ENCODE measurements at places on chromosomes 1 and 21.

DNA sequence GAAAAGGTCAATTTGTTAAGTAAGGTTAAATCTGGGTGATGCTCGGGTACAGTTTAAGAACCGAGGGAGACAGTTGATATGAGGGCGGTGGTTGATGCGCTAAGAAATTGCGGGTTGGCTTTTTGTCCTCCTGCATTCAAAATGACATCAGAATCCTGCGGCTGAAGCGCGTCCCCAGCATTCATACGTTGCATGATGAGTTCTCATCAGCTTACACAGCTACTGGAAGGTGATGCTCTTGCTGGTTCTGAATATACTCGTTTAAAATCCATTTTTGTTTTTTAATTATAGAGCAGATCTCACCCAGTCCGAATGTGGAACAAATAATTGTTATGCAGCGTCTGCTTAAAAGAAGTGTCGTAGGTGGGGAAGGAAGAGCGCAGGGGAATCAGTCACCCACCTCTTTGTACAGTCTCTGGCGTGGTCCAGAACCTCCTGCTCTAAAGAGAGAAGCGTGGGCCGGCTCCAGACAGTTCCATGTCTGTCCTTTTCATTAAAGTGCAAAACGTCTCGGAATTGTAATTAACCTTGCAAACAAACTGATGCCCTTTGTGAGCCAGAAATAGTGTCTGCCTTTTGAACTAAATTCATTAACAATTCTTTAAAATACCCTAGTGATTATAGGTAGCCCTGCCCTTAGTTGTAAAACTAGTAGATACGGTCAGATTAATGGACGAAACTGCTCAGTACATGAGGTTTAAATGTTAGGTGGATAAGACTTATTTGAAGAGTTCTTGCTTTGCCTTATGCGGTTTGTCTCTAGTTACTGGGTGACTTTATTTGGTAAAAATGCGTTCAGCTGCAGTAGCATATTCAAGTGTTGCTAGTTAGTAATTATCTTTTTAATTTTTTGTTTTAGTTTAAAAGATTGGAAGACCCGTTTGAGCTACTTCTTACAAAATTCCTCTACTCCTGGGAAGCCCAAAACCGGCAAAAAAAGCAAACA, 741 bp downstream of the RGS2 start:
- DNase-seq, result peak; percentile 61

GRCh38 chr1:179017383-179018326, 8.0 kb upstream of the FAM20B start:
- no peak for DNase-seq

GRCh38 chr1:161817176-161817730, 51.1 kb downstream of the ATF6 start:
- DNase-seq, result peak; percentile 20

DNA sequence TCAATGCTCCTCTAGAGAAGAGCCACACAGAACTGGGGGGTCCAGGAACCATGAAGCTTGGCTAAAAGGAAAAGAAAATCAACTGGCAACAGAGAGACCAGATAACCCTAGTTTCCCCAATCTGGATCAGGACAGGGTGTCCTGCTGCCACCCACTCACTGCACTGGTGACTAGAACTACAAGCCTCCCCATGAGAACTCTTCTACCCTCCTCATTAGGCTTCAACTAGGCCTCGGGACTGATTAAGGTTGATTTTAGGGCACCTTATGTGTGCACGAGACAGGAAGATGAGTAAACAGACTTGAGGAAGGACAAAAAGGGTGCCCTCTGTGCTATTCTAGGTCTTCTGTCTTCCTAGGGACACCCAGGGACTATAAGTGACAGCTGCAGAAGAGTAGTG, 2.3 kb upstream of the SF3B4 start:
- DNase-seq, result no peak

- DNase-seq, result no peak
These were observed 12.9 kb downstream of the DPYD start for GRCh38 chr1:97907886-97908285.

DNA sequence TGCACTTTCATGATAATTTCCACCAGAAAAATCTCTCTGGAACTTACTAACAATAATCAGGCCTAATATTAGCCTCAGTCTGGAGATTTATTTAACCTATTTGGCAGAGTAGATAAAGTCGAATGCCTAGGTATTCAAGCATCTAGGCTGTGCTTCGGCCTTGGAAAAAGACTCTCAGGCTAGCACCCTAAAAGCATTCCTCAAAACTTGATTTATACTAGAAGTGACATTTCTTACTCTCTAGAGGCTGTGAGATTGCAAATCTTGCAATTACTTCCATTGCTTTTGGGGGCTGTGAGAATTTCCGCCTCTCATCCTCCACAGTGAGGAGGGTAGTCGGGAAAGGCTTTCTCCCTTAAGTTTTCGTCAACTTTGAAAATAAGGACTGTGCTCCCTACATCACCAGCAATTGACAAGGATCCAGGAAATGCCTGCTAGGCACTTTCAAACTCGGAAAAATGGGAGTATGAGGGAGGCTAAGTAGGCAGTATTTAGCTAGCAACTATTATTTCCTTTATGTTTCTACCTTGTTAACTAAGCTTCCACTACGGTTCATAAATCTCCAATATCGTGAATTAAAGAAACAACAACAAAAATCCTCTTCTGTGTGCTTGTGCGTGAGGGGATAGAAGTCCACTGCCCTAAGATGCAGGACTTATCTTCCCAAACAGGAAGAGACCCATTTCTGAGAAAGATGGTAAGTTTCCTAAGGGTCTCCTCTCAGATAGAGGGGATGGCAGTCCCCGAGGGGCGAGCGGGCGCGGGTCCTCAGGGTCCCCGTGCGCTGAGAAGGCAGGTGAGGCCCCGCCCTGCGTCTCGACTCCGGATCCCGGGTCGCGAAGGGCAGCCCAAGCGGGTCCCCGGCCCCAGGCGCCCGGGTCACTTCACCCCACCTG, 1.1 kb upstream of the LMO4 start:
- DNase-seq, result no peak

GRCh38 chr1:77857552-77857951, 30.9 kb upstream of the NEXN start:
- DNase-seq, result peak; percentile 52

- peak; percentile 83 for DNase-seq
These were observed 7.5 kb downstream of the MYOC start for GRCh38 chr1:171644805-171645483.

DNA sequence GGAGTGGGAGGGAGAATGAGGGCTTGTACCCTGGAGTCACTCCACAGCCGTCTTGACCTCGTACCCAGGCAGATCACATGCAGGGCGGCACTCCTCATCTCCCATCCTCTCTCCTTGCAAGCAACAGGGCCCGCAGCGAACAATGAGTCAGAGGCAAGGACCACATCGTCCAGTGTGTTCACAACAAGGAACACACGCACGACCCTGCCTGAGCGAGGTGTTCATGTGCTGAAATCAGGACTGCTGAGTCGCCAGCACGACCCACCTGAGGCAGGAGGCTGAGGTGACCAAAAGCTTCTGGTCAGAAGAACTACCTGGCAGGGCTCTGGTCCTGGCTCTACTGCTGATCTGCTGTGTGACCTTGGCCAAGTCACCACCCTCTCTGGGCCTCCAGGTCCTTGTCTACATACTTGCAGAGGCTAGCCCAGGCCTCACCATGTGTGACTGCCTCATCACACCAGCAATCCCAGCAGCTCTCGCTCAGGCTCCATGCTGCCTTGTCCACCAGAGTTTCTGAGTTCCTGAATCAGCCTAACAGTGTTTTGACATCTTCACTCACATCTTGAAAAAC, 78.0 kb downstream of the SSBP3 start:
- no peak for DNase-seq

- peak; percentile 26 for DNase-seq
These were observed 5.1 kb upstream of the RFX5 start for GRCh38 chr1:151352021-151352718.

GRCh38 chr1:39214998-39215873, 10.7 kb downstream of the MACF1 start:
- peak; percentile 48 for DNase-seq

DNA sequence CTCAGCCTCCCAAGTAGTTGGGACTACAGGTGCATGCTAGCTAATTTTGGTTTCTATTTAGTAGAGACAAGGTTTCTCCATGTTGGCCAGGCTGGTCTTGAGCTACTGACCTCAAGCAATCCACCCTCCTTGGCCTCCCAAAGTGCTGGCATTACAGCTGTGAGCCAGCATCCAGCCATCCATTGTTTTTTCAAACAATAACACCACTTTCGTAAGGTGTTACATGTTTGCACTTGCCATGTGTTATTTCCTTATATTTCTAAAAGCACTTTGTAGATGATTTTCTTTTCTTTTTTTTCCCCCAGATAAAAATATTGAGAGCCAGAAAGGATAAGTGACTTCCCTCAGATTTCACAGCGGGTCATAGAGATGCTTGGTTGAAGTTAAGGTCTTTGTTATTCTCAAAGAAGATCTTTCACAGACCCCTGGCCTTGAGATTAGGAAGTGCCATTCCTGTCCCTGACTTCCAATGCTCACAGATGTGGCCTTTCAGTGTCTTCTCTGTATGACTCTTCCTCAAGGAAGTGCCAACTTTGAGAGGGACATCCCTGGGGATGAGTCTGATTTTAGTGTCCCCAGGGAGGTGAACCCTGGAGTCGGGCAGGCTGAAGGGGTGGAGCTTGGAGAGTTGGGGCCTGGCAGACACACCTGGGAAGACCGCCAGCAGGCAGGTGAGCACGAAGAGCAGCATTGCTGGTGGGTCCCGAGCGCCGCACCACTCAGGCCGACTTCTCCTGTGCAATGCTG, 6.3 kb downstream of the PIGR start:
- no peak for DNase-seq

- DNase-seq, result no peak
These were observed 372.2 kb downstream of the MRPL39 start for GRCh38 chr21:25234857-25235801.

- no peak for DNase-seq
These were observed 168.5 kb downstream of the ACTL8 start for GRCh38 chr1:17923666-17924065.

DNA sequence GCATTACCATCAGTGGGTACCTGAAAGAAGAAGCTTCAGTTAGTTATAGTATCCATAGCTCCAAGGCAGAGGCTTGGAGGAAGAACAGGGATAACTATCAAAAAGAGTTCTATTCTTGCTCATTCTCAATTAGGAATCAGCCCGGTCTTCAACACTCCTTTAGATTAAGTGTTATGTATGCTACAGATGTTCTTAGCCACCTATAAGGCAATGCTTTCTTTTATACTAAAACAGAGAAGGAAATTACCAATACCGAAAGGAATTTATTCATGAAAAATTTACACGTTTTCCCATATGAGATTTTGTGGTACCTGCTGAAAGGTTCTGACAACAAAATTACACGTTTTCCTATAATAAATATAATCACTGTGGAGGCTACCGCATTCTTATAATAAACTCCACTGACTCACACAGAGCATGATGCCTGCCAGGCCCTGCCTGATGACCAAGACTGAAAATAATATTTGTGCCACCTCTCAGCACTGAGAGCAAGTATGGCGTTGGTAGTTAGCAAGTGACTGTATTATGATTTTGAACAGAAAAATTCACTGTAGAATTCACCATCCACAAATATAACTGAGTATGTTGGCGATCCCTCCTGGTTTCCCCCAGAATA, 58.3 kb downstream of the APP start:
- no peak for DNase-seq

- peak; percentile 99 for DNase-seq
These were observed at the start of gene METTL13 for GRCh38 chr1:171781176-171781875. Gene METTL13, plus strand, starts transcription at chr1:171781660. Its CDS starts 308 bp downstream, at chr1:171781968.

- no peak for DNase-seq
These were observed 182.1 kb downstream of the KCNK2 start for GRCh38 chr1:215264649-215265048.

DNA sequence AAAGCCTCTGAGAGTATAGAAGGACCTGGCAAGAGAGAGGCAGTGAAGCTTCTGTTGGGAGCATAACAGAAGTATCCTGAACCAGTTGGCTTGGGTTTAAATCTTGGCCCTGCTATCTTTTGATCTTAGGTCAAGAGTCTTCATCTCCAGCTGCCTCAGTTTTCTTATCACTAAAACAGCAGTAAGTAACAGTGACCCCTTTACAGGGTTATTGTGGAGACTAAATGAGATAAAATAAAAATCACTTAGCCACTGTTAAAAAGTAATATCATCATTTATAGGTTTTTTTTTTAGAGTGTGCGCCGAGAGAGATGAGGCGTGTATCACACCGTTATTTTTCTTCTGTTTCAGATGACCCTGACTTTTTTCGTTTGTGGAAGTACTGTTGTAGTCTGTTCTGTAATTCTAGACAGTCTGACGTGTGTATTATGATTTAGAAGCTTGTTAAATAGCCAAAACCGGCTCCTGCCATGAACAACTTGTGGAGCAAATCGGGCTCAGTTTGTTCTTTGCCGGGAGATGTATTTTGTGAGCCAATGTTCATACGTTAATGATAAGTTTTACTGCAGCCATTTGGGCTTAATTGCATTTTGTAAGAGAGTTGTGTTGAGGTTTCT, 1.1 kb downstream of the THRAP3 start:
- DNase-seq, result no peak

- no peak for DNase-seq
These were observed 109.6 kb downstream of the WDR3 start for GRCh38 chr1:118039170-118039569.

- DNase-seq, result peak; percentile 94
These were observed 22.7 kb upstream of the IFNGR2 start for GRCh38 chr21:33380483-33380998.

DNA sequence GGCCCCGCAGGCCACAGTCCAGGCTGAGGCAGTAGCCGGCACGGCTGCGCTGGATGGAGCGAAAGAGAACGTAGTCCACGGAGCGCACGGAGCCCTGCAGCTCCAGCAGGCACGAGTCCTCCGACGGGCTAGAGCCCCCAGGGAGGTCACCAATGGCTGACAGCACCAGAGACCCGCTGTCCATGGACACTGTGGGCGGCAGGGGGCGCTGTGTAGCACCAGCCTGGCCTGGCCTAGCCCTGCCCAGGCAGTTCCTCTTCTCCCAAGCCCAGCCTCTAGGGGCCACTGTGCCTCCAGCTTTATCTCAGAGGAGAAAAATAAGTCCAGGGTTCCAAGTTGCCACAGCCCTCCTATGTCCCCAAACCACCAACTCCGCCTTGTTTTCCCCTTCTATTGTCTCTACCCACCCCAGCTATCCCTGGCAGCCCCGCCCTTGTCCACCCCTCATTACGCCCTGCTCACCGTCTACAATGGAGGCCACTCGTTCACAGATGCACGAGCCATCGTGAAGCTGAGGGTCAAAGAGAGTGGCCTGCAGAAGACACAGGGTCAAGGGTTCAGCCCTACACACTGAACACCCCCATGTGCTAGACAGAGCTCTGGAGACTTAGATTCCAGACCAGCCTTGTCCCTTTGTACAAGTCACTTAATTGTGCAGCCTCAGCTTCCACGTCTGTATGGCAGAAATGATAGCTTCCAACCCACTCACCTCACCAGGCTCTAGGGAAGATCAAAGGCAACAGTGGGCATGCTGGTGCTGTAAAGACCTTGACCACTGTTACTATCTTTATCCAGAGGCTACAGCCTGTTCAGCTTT, 4.4 kb downstream of the ENTREP3 start:
- peak; percentile 89 for DNase-seq

DNA sequence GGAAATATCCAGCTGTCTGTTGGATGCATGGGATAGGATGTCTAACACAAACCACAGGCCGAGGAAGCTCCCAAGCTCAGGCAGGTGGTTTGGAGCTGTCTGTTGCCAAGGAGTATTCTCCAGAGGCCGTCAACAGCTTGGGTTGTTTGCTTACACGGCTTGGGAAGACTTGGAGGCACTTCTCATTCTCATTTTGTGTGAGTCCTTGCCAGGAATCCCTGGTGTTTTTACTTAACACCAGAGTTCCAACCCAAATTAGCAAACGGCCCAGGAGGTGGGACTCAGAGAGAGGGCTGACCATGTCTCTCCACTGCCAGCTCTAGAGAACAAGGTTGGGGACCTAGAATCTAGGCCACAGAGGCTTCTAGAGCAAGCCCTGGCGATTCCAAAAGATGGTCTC, 72.7 kb upstream of the FAM20B start:
- DNase-seq, result peak; percentile 26

- DNase-seq, result peak; percentile 39
These were observed 101.5 kb upstream of the RUNX3 start for GRCh38 chr1:25031601-25031965.

All from fibroblast of skin of right biceps (primary cell).